Activated CD8-positive, alpha-beta T cell treated with anti-CD3 and anti-CD28 coated beads for 36 hours (primary cell): ENCODE measurements at places on chromosomes 4 and X. TPM values are rescaled to one million over a fixed set of nuclear protein-coding genes. Genes with fewer than 3 reads are reported as not detected.

Gene SPANXA1
- not detected for total RNA-seq

Gene NSUN7
- 0.22 TPM for total RNA-seq

DNA sequence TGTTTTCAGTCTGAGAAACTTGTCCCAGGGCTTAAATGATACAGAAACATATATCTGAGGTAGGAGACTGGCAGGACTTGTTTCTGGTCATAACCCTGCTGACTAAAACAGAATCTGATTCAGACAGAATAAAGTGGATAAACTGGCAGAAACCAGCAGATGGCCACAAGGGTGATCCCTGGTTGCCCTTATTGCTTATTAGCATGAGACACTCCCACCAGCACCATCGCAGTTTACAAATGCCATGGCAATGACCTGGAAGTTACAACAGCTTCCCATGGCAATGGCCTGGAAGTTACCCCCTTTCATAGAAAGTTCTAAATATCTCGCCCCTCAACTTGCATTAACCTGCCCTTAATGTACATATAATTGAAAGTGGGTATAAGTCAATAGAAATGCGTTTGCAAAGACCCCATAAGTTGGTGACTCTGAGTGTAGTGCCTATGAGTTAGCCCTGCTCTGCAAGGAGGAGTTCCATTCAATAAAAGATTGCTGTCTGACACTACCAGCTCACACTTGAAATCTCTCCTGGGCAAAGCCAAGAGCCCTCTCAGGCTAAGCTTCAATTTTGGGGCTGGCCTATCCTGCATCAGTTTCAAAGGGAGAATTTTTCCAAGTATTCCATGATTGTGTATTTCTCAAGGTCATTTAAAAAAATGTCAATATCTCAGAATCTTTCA is 52.9 kb upstream of the PAGE5 start:
- H3K27ac ChIP-seq = no peak overlapping the region
- H3K27me3 ChIP-seq = no peaks in the 10 kb centered on the region
- H3K4me3 ChIP-seq = no peak overlapping the region
- H3K36me3 ChIP-seq = no peaks in the 10 kb centered on the region
- DNase-seq = no peak

DNA sequence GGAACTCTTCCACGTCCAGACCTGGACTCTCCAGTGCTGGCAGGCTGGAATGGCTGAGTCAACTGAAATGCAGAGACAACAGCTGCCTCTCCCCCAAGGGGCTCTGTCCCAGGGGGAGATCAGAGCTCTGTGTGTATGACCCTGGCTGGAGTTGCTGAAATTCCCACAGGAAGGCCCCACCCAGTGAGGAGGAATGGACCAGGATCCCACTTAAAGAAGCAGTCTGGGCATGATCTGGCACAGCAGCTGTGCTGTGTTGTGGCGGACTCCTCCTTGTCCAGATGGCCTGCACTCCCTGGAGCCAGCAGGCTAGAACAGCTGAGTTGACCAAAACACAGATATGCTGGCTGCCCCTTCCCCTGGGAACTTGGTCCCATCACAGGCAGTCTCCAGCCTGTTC is 25.4 kb downstream of the C4orf17 start:
- H3K36me3 ChIP-seq = no peaks in the 10 kb centered on the region
- H3K27ac ChIP-seq = no peak overlapping the region
- no peaks in the 10 kb centered on the region for H3K4me1 ChIP-seq
- H3K4me3 ChIP-seq = no peak overlapping the region
- DNase-seq = no peak

DNA sequence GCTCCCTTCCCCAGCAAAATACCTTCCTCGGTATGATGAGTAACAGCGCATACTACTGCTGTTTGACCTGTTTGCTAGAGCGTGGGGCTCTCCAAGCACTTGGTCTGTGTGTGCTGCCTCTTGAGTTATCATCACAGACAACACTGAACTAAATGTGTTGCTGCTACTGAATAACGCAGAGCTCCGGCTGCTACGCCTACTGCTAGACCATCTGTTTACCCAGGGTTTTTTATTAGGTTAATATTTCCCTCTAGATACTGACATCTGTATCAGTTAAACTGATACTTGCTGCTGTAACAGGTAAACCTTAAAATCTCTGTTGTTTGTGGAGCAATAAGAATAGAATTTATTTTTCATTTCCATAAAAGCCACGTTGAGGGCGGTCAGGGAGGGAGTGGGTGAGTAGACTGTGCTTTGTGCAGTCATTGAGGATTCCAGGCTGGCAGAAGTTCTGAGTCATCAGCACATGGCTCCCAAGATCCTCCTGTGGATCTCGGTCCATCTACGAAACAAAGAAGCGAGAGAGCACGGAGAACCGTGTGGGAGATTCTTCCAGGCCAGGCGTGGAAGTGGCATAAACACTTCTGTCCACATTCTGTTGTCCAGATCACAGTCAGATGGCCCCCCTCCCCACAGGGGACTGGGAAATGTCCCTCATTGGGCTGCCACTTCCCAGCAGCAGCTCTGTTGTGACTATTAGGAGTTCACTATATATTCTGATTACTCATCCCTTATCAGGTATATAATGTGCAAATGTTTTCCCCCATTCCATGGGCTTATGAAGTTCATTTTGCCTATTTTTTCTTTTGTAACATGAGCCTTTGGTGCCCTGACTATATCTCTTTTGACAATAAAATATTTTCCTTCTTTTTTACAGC is 14.1 kb downstream of the GRK4 start:
- H3K36me3 ChIP-seq = peaks cover 2% of the 10 kb centered on the region
- peaks cover 1% of the 10 kb centered on the region for H3K27me3 ChIP-seq
- H3K4me1 ChIP-seq = peaks cover 4% of the 10 kb centered on the region
- DNase-seq = no peak
- no peak overlapping the region for H3K4me3 ChIP-seq

- H3K36me3 ChIP-seq = no peaks in the 10 kb centered on the region
- H3K27ac ChIP-seq = no peak overlapping the region
- peaks cover 70% of the 10 kb centered on the region for H3K27me3 ChIP-seq
- H3K4me1 ChIP-seq = peaks cover 9% of the 10 kb centered on the region
Observed at GRCh38 chr4:48484494-48485168, 1.5 kb downstream of the SLC10A4 start.

- DNase-seq = no peak
- H3K4me3 ChIP-seq = no peak overlapping the region
- H3K36me3 ChIP-seq = no peaks in the 10 kb centered on the region
- peaks cover 2% of the 10 kb centered on the region for H3K27me3 ChIP-seq
- no peaks in the 10 kb centered on the region for H3K4me1 ChIP-seq
Observed at GRCh38 chr4:182190306-182190705, 52.9 kb upstream of the TENM3 start.
